Lung (tissue), 17 donors: ENCODE measurements at places on chromosomes 2 and 18.

GRCh38 chr18:59263661-59264060, 9.6 kb downstream of the RAX start:
- DNase-seq: no peak

DNA sequence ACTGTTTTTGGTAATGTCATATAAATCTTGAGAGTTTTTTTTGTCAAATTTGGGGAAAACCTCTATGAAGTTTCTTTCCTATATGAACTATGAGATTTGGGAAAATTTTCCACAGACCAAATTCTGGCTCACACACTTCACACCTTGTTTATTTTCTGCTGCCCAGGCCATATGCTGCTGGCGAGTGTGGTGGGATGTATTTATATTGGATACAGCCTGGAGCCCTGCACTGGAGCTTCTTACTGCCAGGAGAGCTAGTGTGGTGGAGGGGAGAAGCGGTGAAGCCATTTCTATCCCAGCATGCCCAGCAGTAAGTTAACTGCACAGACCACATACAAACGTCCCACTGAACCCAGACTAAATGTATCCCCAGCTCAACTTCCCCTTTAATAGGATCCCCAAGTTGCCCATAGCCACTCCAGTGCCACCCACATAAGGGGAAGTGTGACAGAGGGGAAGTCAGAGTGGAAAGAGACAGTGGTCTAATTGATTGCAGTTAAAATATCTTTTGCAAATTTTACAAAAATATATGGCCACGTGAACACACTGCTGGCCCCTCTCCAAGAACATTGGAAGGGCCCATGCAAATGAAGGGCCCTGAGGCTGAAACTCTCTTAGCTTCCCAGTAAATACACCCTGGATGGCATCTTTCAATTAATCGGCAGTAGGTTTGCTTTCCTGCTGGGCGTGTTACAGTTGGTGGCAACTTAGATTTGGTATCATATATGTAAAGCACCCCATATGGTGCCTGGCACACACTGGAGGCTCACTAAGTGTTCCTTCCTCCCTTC, 146.6 kb upstream of the ITGA6 start:
- no peak for DNase-seq

DNA sequence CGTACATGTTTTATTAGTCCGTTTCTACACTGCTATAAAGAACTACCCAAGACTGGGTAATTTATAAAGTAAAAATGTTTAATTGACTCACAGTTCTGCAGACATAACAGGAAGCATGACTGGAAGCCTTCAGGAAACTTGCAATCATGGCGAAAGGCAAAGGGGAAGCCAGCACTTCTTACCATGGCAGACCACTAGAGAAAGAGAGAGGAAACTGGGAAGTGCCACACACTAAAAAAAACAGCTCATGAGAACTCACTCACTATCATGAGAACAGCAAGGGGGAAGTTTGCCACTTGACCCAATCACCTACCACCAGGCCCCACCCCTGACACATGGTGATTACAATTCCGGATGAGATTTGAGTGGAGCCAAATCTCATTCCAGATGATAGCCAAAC, 466.2 kb downstream of the IRS1 start:
- no peak for DNase-seq

DNA sequence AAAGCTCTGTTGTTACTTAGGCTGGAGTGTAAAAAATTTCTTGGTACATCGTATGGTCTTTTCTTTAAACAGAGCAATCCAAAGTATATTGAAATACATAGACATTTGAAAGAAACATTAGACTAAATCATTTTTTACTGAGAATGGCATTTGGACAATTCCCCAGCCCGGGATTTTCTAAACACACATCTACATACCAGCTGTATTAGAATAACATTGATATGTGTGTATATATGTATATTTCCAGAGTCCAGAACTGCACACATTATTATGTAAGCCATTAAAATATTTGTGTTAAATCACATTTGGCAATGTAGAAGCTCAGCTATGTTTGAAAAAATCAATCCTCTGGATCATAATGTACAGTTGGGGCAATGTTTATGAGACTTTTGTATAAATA, 1853.6 kb upstream of the LRRTM1 start:
- peak; percentile 20 for DNase-seq

- no peak for DNase-seq
Observed at GRCh38 chr2:212931271-212931670, 220.1 kb downstream of the IKZF2 start.

- DNase-seq: no peak
Observed at GRCh38 chr18:42011053-42011452, 56.0 kb downstream of the PIK3C3 start.

- no peak for DNase-seq
Observed at GRCh38 chr2:133025004-133025403, 355.0 kb upstream of the LYPD1 start.

- DNase-seq: peak; percentile 63
Observed at GRCh38 chr2:143936848-143937722, 582.8 kb downstream of the ZEB2 start.

DNA sequence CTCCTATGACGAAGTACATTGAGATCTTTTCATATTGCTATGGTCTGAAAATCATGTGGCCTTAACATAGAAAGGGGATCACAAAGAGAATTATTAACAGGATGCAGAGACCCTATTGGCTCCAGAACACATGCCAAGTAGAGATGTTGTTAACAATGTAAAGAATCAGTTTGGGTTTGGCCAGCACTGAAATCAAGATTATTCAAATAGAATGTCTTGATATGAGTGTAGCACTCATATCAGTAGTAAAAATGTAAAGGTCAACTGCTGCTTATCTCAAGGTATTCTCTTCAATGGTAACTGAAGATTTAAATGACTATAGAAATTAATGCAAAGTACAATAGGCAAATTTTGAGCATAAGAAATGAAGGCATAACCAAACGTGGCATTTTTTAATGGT, 262.8 kb downstream of the PTH2R start:
- DNase-seq: no peak

- DNase-seq: no peak
Observed at GRCh38 chr2:2747797-2748301, 416.8 kb upstream of the MYT1L start.

- no peak for DNase-seq
Observed at GRCh38 chr2:198905881-198906612, 551.7 kb downstream of the SATB2 start.

DNA sequence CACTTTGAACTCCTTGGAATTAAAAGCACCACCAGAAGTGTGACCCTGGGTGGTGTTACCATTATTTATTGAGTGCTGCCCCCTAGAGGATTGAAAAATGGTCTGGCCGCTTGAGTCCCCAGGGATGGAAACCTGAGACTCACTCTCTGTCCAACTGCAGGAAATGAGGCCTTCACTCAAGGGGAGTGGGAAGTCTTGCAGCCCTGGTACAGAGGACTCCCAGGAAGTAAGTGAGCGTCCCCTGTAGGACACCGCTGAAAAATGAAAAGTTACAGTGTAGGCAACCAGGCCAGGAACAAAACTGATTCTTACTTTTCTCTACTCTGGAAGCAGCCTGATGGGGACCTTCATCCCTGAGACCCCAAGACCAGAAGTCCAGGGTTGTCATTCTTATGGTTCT, 2.2 kb upstream of the NRP2 start:
- peak; percentile 78 for DNase-seq

- no peak for DNase-seq
Observed at GRCh38 chr2:192313773-192314172, 119.0 kb upstream of the TMEFF2 start.

- no peak for DNase-seq
Observed at GRCh38 chr18:46261799-46262198, 157.6 kb downstream of the HAUS1 start.

DNA sequence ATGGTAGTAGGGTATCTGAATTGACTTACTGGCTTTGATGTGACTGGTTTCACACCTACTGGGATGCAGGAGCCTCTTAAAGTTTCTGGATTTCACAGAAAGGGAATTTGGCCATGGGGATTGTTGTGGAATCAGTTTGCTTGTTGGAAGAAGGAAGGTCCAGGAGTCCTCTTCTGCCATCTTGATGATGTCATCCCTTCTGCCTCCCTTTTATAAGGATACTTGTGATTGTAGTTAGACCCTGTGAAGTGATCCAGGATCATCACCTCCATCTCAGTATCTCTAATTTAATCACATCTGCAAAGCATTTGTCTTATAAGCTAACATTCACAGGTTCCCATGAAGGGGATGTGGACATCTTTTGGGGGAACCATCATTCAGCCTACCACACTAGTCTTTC, 79.5 kb downstream of the CCDC138 start:
- DNase-seq: no peak

DNA sequence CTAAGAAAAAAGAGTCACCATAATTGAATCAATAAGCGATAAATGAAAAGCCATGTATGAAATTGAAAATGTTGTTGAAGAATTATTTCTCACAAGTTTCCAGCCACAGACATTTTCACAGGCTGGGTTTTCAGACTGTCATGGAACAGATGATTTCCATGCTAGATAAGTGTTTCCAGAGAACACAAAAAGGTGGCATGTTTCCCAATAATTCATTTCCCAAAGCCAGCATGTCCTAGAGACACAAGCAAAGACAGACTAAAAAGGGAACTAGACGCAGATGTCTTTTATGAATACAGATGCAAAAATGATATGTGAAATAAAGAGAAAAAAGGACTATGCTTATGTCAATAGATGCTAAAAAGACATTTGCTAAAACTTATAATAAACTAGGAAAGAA, 255.1 kb downstream of the EIPR1 start:
- DNase-seq: no peak

GRCh38 chr2:163800951-163801381, 65.2 kb upstream of the FIGN start:
- peak; percentile 37 for DNase-seq

DNA sequence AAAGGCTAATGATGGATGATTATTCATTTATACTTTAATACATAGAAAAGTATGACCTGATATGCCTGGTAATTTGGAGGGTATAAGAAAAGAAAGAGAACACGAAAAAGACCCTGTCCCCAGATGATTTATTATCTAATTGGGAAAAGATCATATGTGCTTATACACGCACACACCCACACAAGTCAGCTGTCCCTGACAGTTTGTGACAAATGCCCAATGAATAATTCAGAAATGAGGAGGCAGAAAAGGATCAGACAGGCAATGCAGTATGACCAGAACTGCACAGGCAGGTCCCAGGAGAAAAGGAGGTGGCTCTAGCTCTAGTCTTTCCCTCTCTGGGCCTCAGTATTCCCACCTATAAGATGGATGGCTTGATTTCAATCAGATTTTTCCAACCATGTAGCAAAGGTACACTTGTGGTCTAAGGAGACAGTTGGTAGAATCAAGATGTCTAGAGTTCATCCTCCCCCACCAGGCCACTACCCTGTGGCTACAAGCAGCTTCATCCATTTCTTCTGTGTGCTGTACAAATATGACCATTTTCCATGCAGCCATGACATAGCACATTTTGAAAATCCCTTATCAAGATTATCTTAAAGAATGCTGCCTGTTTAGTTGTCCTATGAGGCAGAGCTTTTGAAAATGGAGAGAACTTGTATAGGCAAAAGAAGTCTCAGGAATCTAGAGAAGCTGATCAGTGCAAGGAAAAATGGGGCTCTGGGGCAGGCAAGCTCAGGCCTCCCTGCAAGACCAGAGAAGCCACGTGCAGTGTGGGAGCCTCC, 19.7 kb downstream of the CYRIA start:
- no peak for DNase-seq

DNA sequence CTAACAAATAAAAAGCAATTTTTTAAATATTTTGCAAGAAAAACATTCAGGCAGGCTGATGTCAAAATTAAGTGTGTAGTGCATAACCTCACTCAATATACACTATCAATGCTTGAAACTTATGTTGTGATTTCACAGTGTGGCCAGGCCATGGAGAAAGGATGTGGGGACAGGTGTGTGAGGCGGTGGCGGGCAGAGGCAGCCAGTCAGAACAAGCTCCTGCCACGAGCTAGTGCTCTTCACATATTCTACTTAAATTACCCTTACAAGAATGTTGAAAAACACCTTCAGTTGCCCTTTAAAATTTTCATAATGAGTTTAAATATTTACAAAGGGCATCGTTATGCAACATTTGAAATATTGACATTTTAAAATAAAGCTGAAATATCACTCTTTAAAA, 43.2 kb downstream of the CYB5A start:
- DNase-seq: peak; percentile 25

GRCh38 chr2:132815516-132815915, 145.5 kb upstream of the LYPD1 start:
- DNase-seq: no peak

DNA sequence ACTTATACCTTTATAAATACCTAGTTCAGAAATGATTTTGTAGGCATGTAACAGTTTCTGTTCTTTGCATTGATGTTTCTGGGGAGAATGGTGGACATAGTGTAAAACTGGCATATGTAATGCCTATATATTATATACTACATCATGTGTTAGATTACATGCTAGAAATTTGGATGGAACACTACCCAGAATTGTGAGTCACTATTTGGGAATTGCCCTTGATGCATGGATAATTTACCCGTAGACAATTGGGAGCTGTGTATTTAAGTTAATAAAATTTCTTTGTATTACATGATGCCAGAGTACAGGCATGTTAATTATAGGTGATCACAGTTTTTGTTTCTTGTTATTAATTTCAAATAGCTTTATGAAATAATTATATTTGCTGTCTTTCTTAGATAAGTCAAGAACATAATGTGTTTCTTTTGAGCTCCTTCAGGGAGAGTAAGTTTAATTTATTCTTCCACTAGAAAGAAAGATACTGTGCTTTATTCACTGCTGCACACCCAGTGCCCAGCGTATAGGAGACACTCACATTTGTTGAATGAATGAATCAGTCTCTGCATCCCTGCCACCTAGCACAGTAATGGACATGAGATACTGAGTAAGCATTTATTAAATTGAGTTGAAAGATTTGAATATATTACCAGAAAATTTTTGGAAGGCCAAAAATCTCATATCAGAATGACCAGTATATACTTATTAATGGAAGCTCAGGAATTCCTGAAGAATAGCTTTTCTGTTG, 16.9 kb downstream of the ACSL3 start:
- DNase-seq: no peak

DNA sequence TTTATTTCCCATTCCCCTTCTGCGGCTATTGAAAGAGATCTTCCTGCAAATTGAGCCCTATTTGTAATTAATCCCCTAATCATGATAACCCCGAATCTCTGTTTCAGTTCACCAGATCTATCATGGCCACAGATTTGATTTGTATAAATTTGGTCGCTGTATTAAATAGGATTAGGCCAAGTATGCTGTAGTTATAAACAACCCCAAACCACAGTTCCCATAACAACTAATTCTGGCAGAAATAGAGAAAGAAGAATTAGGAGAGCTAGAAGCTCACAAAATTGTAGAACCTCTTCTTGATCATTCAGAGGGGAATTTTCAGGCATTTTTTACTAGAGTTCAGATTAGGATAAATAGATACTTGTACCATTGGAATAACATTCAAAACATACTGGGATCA, 433.7 kb upstream of the TNP1 start:
- DNase-seq: peak; percentile 45

- no peak for DNase-seq
Observed at GRCh38 chr18:57856557-57857280, 53.6 kb upstream of the ATP8B1 start.

GRCh38 chr18:52902188-52902587, 562.2 kb downstream of the DCC start:
- no peak for DNase-seq

DNA sequence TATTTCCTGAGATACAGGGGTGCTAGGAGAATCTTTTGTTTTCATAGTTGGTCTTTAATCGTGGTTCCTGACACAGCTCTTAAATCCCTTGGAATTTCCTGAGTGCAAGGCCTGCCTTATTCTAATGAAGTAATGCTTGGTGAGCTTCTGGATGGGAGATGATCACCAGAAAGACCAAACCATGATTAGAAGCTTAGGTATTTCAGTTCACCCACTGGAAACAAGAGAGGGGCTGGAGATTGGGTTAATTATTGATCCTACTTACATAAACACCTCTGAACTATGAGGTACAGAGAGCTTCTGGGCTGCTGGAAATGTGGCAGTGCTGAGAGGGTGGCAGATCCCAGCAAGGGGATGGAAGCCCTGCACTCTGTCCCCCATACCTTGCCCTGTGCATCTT, 406.8 kb downstream of the THSD7B start:
- no peak for DNase-seq
